ENCODE measurements at places on chromosomes 6 and 20.

DNA sequence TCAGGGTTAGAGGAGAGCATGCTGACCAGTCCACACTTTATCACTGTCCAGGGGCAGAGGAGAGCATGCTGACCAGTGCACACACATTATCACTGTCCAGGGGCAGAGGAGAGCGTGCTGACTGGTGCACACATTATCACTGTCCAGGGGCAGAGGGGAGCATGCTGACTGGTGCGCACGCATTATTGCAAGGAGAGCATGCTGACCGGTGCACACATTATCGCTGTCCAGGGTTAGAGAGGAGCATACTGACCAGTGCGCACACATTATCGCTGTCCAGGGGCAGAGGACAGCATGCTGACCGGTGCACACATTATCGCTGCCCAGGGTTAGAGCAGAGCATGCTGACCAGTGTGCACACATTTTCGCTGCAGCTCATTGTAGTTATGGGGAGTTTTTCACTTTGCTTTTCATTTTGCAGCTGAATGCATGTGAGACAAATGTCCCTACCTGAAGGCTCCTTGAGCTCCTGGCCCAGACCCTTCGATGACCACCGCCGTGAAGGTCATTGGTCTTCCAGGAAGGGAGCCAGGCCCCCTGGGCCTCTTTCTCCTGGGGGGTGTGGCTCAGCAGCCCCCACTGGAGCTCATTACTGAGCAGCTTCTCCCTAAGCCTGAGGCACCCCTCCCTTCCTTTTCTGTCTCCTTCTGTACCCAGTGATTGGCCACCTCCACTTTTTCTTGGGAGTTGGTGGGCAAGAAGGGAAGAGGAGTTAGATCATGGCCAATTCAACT lies 178.8 kb upstream of the AFDN start:
- DNase-seq, result no peak

DNA sequence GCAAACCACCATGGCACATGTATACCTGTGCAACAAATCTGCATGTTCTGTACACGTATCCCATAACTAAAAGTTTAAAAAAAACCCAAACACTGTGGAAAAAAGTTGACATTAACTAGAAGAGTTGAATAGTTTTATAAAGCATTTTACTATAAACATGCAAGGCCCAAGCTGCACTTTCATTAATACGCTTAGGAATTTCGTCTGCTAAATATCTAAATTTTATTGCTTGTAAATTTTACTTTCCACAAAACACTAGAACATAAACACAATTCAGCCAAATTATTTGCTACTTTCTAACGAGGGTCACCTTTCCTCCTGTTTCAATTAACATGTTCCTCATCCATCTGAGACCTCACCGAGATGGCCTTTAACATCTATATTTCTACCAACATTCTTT lies 74.4 kb upstream of the MAN1A1 start:
- no peak for DNase-seq

DNA sequence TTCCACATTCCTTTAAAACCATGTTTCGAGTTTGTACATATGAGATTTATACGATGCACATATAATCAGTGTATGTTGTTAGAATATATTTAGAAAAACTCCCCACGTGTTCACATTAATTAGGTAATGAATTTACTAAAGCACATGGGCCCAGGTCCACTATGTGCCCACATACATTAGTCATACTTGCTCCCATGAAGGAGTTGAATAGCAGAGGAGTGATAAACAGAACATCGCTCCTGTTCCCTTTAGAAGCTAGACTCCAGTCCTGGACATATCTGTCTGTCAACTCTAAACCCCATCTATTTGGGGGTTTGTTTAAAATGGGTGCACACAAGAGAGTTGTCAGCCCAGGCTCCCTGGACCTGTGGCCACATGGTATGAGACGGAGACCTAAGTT lies 108.1 kb upstream of the TIAM2 start:
- DNase-seq, result peak; percentile 49

DNA sequence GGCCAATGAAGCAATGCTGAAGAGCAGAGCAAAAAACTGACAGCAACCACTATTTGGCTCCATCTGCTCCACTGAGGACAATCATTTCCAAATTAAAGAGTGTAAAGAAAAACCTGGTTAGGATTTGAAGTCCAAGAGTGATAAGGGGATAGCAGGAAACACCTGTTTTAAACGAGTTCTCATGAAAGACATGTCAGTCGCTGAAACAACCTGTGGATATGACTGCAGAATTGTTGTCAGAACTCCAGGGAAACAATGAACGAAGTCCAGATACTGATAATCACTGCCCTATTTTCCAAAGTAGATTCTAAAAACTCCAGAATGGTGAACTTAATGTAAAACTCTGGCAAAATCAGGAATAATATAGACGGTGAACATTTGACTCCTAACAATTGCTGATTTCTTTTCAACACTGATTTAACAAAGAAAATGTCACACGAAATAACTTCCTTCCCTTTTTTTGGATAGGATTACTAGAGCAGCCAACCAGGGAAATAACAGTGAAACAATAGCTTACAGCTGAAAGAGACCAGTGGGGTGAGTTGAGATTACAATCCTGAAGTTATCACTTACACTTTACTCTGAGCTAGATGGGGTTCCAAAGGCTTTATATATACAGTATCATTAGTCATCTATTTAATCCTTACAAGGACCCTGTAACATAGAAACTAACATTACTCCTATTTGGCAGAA lies 83.7 kb downstream of the ELOVL5 start:
- DNase-seq, result no peak

DNA sequence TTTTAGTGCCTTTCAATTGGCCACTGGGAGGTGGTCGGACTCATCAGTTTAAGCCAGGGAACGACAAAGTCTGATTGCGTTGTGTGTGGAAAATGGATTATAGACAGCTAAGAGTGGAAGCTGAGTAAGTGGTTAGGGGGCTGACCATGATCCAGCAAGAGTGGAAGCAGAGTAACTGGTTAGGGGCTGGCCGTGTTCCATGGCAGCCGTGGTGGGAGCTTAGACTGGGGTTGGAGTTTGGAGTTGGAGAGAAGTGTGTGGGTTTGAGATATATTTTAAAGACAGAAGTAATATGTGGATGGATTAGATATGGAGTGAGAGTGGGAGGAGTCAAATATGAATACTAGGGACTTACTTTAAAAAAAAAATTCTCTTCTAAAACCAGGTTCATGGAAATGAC lies 41.7 kb downstream of the LRRN4 start:
- no peak for DNase-seq

DNA sequence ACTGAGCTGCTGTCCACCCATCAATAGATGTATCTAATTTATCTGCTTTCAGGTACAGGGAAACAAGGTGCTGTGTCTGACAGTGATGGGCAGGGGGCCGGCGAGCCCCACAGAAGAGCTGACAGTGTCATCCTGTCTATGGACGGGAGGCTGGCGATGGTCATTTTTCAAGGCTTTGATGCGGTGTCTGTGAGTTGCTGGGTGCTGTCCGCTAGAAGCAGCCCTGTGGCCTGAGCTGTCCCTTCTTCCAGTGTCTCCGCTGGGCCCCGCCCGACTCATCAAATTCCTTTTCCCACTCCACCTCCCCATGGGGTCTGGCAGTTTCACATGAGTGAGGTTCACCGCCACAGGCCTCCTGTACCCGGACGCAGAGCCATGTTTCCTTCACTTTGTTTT lies 161.4 kb upstream of the PMEPA1 start:
- DNase-seq, result no peak

DNA sequence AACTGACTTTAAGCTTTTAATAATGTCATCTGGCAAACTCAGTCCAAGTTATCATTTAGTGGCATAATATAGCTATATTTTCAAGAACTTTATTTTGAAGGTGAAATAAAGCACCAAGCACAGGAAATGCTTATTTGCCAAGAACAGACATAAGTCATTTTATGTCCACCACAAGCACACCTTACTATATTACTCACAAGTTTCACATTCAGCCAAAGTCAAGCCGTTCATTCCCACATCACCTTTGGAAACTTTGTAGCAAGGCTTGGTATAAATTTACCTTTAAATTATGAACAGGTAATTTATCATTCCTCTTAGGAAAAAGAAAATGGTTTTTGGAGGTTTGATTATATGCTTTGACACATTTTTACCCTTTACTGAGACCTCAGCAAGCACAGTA lies 236.8 kb upstream of the FKBP1C start:
- DNase-seq, result no peak

DNA sequence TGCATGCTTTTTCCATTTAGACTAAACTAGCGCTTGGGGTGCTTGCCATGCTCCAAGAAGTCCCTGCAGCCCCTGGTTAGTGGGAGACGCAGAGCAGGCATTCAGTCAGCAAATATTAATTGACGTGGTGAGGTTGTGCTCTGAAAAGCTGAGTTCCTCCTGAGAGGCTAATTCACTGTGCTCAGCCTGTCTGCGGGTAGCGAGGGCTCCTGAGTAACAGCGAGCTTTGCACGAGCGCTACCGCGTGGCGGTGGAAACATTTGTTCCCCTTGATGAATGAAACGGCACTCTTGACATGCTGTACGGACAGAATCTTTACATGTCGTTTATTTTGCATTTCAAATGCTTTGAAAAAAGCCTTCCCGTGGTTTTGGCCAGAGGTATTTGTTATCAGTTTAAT lies 170.6 kb upstream of the AGPAT4 start:
- DNase-seq, result no peak

GRCh38 chr6:131682442-131682841 lies 18.8 kb downstream of the OR2A4 start:
- peak; percentile 3 for DNase-seq

- no peak for DNase-seq
These were observed 261.1 kb downstream of the THBS2 start for GRCh38 chr6:168992446-168993144.

DNA sequence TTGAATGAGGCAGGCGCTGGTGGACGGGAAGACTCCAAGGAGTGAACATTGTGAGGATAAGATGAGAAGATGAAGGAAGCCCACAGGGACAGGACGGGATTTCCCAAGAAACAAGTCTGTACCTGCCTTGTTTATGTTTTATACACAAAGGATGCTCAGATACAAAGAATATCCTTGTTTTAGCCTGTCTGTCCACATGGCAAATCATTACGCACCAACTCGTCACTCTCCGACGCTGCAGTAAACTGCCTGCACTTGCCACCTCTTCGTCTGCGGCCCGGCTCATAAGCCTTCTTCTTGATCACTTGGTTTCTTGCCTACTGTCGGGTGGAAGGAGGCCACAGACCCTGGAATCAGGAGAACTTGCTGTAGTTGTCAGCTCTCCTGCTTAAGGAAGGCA lies 85.4 kb downstream of the CD83 start:
- DNase-seq, result no peak

DNA sequence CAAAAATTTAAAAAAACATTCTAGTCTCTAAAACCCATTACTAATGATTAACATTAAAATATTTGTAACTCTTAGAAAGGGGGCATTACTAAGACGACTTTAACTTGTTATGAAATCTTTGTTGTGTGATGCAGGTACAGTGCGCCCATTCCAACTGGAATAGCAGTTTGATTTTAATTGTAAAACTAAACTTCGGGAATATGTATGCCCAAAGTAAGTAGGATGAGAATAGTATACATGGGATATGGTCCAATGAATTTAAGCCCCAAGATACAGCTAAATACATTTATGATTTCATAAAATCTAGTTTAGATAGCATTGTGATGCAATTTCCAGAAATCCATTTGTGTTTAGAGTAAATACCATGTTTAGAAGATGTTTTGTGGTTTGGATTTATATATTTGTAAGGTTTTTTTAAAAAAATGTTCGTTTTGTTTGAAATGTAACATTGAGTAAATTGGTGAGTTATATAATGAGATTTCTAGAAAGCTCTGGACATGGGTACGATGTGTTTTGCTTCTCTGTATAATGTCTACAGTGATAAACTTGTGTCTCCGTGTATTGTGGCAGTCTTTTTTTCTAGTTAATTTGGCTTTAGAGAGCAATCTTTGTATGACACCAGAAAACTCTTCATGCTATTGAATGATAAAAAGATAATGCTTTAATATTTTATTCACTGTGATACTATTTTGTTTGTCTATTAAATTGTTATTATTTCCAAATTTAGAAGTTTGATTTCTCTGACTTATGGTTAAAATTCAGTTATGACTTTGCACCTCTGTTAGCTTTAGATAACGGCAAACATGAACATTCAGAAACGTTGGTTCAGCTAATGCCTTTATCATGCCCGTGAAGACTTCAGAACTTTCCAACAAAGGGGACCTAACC lies 54.8 kb downstream of the RNF182 start:
- DNase-seq, result no peak

- no peak for DNase-seq
These were observed 254.3 kb downstream of the SOX4 start for GRCh38 chr6:21847711-21848480.

DNA sequence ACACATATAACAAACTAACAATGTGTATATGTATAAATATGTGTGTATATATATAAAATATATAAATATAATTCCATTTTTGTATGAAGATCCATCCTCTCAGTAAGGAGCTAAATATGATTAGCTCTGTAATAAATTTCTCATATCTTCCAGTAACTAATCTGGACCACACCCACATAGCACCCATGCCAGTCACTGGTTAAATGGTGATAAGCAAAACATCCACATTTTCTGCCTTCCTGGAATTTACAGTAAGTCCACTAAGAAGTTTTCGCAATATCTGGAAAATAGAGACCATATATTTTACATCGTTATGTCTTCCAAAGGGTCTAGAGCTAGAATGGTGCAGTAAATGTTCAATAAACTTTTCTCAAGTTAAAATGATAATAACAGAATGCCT lies 151.5 kb upstream of the STMND1 start:
- DNase-seq, result no peak

GRCh38 chr6:137217801-137218472 lies 1.2 kb downstream of the IFNGR1 start:
- DNase-seq, result peak; percentile 52

- no peak for DNase-seq
These were observed 22.8 kb downstream of the ECT2L start for GRCh38 chr6:138818496-138819194.

GRCh38 chr6:41624621-41625380 lies 13.5 kb upstream of the MDFI start:
- no peak for DNase-seq

DNA sequence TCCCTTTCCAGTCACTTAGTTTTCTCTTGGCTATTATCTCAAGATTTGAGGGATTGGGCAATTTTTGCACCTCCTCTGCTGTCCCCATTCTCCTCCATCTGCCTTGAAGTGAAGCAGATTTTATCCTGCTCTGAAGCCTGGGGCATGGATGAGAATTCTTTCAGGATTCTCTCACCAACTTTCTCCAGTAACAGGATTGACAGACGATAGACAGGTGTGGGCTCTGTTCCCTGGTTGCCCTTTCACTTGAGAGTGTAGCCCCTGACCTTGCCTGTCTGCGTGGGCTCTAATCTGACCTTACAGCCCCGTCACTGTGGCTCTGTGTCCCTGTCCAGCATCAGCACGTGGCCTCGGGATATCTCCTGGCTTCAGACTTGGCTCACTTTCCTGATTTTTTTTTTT lies 27.1 kb downstream of the CDYL start:
- DNase-seq, result no peak

- DNase-seq, result peak; percentile 3
These were observed 56.7 kb downstream of the TRIM27 start for GRCh38 chr6:28867086-28867409.

GRCh38 chr20:4814696-4815252 lies 93.1 kb downstream of the PRND start:
- no peak for DNase-seq

DNA sequence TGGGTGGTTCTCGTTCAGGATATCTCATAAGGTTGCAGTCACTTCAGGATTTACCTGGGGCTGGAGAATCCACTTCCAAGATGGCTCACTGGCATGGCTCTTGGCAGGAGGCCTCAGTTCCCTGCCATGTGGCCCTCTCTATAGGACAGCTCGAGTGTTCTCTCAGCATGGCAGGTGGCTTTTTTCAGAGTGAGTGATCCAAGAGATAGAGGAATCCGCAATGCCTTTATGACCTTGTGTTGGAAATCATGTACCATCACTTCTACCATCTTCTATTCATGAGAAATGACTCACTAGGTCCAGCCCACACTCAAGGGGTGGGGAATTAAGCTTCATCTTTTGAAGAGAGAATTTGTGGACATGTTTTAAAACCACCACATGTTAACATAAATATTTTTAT lies 37.8 kb downstream of the PPP1R16B start:
- no peak for DNase-seq
